Suprapubic skin (tissue), 4 donors: ENCODE measurements at places on chromosomes 3 and 15.

- H3K36me3 ChIP-seq: no peaks in the 10 kb centered on the region
- no peak overlapping the region for H3K27ac ChIP-seq
- peaks cover 6% of the 10 kb centered on the region for H3K27me3 ChIP-seq
- no peaks in the 10 kb centered on the region for H3K4me1 ChIP-seq
- H3K4me3 ChIP-seq: no peak overlapping the region
Observed at GRCh38 chr15:59416816-59417215, 21.2 kb upstream of the FAM81A start.

DNA sequence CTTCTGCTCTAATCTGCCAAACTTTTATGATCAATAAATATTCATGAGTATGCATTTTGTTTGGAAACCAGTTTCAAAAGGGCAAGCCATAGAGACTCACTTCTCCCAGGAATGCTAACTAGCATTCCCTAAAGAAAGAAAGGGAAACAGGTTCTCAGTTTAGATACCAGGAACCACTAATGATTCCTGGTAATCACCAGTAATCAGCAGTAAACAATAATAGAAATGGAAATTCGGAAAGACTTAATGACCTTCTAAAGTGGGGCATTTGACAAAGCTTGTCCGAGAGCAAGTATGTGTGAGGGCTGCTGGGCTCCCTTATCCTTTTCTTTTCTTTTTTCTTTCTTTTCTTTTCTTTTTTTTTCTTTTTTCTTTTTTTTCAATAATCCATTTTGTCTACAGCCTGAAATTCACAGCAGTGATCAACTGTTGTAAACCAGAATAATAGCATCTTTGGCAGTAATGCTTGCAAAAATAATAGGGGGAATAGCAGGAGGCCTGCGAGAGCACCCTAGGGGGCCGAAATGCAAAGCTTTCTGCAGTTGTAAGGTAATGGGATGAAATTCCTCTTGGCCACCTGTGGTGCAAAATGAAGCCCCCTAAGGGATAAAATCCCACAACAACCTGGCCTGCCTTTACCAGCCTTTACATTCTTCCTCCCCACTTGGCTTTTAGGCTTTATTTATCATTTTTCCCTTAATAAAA, 253.2 kb downstream of the ZPLD1 start:
- H3K27ac ChIP-seq: no peak overlapping the region
- no peak overlapping the region for H3K4me3 ChIP-seq
- H3K27me3 ChIP-seq: no peaks in the 10 kb centered on the region
- H3K36me3 ChIP-seq: no peaks in the 10 kb centered on the region
- H3K4me1 ChIP-seq: no peaks in the 10 kb centered on the region
- no peak for DNase-seq

DNA sequence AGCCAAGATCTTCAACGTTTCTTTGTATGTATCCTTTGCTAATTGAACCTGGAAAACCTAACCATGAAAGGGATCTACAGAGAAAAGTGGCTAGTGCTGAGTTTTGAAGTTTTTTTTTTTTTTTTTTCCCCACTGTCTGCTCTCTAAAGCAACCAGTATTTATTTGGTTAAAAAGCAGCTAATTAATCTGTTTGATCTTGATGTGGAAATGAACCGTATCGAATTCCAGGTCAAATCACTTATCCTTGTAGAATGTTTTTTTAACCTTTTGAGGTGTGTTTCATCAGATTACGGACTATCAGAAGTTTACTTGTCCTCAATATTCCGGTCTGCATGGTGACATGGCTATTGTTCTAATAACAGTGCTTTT, 117.2 kb downstream of the FNDC3B start:
- peaks cover 67% of the 10 kb centered on the region for H3K4me1 ChIP-seq
- DNase-seq: no peak
- H3K27ac ChIP-seq: peak overlapping the region; percentile 30
- no peak overlapping the region for H3K4me3 ChIP-seq
- no peaks in the 10 kb centered on the region for H3K36me3 ChIP-seq
- no peaks in the 10 kb centered on the region for H3K27me3 ChIP-seq

- DNase-seq: no peak
- H3K4me3 ChIP-seq: no peak overlapping the region
- H3K4me1 ChIP-seq: no peaks in the 10 kb centered on the region
- no peaks in the 10 kb centered on the region for H3K36me3 ChIP-seq
Observed at GRCh38 chr3:17632401-17633100, 109.9 kb downstream of the TBC1D5 start.

DNA sequence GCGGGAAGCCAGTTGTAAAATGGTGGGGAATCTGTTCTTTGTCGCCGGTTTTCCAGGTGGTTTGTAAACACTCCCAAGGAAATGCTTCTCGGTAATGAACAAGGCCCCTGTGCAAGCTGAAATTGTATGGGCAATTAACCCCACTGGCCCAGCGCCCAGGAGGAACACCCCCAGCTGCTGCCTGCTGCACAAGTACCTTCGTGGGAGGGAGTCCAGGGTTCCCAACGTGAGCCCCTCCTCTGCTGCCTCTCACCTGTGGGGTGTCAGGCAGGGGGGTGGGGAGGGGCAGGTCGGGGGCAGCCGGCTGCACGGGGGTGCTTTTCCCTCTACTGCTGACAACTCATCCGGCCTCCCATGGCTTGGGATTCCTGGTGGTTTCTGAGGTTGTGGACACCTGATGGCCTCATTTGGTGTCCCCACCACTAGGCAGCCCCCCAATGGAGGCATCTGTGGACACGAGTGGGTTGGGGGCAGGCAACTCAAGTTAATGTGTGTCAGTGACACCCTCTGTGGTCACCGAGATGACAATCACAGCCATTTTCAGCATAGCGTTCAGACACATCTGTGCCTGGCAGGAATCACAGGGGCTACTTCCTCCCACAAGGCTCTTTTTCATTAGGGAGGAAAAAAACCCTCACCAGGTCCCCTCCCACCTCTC, 35.6 kb upstream of the PRR23E start:
- peak; percentile 29 for DNase-seq
- H3K36me3 ChIP-seq: no peaks in the 10 kb centered on the region
- H3K4me3 ChIP-seq: no peak overlapping the region
- H3K27ac ChIP-seq: no peak overlapping the region

- no peak overlapping the region for H3K4me3 ChIP-seq
- DNase-seq: no peak
- no peaks in the 10 kb centered on the region for H3K36me3 ChIP-seq
- no peaks in the 10 kb centered on the region for H3K27me3 ChIP-seq
- no peak overlapping the region for H3K27ac ChIP-seq
Observed at GRCh38 chr3:192902549-192902948, 15.1 kb downstream of the MB21D2 start.

- H3K36me3 ChIP-seq: no peaks in the 10 kb centered on the region
- peaks cover 12% of the 10 kb centered on the region for H3K4me1 ChIP-seq
- H3K27me3 ChIP-seq: no peaks in the 10 kb centered on the region
- no peak for DNase-seq
- no peak overlapping the region for H3K27ac ChIP-seq
Observed at GRCh38 chr15:34578283-34578674, 5.2 kb downstream of the GOLGA8B start.

DNA sequence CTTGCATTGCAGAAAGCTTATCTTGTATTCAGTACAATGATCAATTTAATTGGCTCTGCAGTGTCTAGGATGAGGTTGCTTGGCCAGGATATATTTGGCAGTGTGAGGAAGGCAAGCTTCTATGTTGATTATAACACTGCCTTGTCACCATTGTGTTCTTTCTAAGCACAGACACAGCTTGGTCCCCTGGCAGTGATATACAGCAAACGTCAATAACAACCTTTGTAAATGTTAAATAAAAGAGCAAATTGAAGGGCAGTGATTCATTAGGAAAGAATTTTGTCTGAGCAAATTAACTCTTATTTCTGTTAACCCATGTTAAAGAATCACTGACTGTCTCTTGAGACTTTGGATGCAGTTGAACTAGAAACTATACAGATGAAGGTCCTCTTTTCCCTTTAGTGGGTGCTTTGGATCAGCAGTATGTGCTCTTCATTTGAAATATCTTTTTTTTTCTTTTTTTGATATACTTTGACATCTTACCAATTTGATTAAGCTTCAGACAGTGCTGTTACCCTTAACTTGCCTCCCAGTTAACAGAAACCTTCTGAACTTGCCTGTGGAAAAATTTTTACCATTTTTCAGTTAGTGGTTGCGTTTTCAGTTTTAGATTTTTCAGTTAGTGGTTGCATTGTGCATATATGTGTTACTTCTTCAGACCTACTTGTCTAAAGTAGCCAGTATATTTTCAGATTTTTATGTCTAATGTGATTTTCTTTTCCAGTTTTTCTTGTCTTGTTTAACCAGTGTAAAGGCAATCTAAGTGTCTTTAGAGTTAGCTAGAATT, 199.8 kb downstream of the TCF12 start:
- H3K27me3 ChIP-seq: no peaks in the 10 kb centered on the region
- H3K4me3 ChIP-seq: no peak overlapping the region
- no peak for DNase-seq
- H3K36me3 ChIP-seq: no peaks in the 10 kb centered on the region

GRCh38 chr3:63441262-63441661, 163.2 kb downstream of the SYNPR start:
- H3K27ac ChIP-seq: no peak overlapping the region
- H3K27me3 ChIP-seq: peaks cover 6% of the 10 kb centered on the region
- no peak for DNase-seq
- no peak overlapping the region for H3K4me3 ChIP-seq

- H3K4me3 ChIP-seq: no peak overlapping the region
- no peak for DNase-seq
- no peak overlapping the region for H3K27ac ChIP-seq
- no peaks in the 10 kb centered on the region for H3K4me1 ChIP-seq
Observed at GRCh38 chr3:164460851-164461250, 617.4 kb downstream of the SI start.

DNA sequence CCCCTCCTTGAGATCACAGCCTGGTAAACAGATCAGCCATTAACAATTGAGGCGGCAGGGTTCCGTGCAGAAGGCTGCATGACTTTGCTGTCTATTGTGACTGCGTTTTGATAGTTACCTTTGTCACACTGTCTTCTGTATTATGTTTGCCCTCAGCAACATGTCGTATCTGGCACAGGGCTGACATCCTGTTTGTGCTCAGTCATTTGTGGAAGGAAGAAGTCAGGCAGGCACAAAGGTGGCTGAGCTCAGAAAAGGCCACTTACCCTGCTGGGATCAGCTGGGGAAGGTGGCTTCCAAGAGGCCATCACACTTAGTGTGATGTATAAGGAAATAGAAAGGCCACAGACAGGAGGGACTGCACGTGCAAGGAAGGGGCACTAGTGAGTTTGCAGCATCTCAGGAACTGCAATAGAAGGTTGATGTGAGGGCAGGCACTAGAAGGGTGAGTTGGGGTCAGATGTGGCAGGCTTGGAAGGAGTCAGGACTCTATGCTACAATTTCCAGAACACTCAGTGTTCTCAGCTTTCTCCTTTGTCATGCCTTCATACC, 13.4 kb downstream of the PML start:
- no peaks in the 10 kb centered on the region for H3K27me3 ChIP-seq
- H3K4me1 ChIP-seq: peaks cover 62% of the 10 kb centered on the region
- no peak for DNase-seq
- H3K36me3 ChIP-seq: peaks cover 20% of the 10 kb centered on the region
- peak overlapping the region; percentile 19 for H3K27ac ChIP-seq
- H3K4me3 ChIP-seq: no peak overlapping the region

GRCh38 chr3:105483476-105483875, 116.8 kb downstream of the ALCAM start:
- no peaks in the 10 kb centered on the region for H3K27me3 ChIP-seq
- DNase-seq: no peak
- H3K4me1 ChIP-seq: no peaks in the 10 kb centered on the region
- H3K36me3 ChIP-seq: no peaks in the 10 kb centered on the region
- H3K27ac ChIP-seq: no peak overlapping the region

DNA sequence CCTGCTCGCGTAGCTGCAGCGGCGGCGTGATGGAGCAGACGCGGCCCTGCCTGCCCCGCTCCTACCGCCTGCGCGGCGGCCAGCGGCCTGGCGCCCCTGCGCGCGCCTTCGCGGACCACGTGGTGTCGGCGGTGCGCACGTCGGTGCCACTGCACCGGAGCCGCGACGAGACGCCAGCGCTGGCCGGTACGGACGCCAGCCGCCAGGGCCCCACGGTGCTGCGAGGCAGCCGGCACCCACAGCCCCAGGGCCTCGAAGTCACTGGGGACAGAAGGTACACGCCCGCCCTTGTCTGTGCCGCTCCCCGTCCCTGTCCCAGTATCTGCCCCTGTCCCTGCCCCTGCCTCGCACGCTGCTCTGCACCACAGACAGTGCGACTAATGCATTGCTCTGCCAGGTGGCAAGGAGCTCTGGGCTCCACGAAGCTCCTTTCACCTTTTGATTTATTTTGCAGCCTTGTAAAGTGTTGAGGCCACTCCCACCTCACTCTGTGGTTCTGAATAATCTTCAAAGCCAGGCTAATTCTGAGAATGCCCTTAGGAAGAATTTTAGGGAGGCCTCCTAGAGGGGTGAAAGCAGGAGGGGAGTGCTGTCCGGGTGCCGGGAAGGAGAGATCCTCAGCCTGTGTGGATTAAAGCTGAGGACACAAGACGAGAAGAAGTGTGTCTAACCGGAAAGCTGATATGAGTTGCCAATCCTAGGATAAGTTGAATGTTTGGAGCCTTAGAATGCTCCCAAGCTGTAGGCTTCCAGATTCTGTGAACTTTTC, 100.0 kb downstream of the THSD4 start:
- no peaks in the 10 kb centered on the region for H3K27me3 ChIP-seq
- peaks cover 3% of the 10 kb centered on the region for H3K4me1 ChIP-seq
- H3K36me3 ChIP-seq: no peaks in the 10 kb centered on the region
- DNase-seq: no peak
- H3K27ac ChIP-seq: no peak overlapping the region
- no peak overlapping the region for H3K4me3 ChIP-seq

GRCh38 chr15:51758645-51759044, 7.2 kb downstream of the TMOD2 start:
- H3K4me1 ChIP-seq: peaks cover 6% of the 10 kb centered on the region
- no peak overlapping the region for H3K4me3 ChIP-seq
- no peak for DNase-seq
- H3K36me3 ChIP-seq: no peaks in the 10 kb centered on the region
- H3K27me3 ChIP-seq: no peaks in the 10 kb centered on the region

- H3K4me1 ChIP-seq: no peaks in the 10 kb centered on the region
- no peak overlapping the region for H3K27ac ChIP-seq
- H3K4me3 ChIP-seq: no peak overlapping the region
- DNase-seq: no peak
- no peaks in the 10 kb centered on the region for H3K27me3 ChIP-seq
Observed at GRCh38 chr3:17683542-17684207, 58.8 kb downstream of the TBC1D5 start.

- H3K4me3 ChIP-seq: no peak overlapping the region
- H3K36me3 ChIP-seq: no peaks in the 10 kb centered on the region
- no peak for DNase-seq
- H3K27me3 ChIP-seq: no peaks in the 10 kb centered on the region
Observed at GRCh38 chr3:129548104-129548965, 5.4 kb downstream of the H1-8 start.

GRCh38 chr15:58169934-58170333, 31.8 kb downstream of the AQP9 start:
- H3K36me3 ChIP-seq: no peaks in the 10 kb centered on the region
- no peaks in the 10 kb centered on the region for H3K4me1 ChIP-seq
- peaks cover 14% of the 10 kb centered on the region for H3K27me3 ChIP-seq

DNA sequence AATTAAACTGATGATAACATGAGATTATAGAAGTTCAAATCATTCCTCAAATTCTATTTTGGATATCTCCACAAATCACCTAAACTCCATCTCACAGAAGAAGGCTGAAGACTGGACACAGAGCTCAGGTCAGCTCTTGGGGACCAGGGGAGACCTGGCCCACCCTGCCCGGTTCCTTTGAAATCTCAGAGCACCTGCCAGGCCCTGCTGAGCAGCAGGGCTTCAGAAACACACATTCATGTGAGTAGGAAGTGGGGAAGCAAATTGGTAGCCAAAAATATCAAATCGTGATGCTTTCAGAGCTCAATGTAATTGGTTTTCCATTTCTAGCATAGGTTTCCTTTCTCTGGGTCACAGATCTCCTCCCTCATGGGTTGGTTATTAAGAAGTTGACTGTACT, 76.2 kb downstream of the OCA2 start:
- no peak overlapping the region for H3K4me3 ChIP-seq
- H3K27me3 ChIP-seq: no peaks in the 10 kb centered on the region
- H3K4me1 ChIP-seq: no peaks in the 10 kb centered on the region
- no peak overlapping the region for H3K27ac ChIP-seq
